Naive thymus-derived CD8-positive, alpha-beta T cell (primary cell): ENCODE measurements at places on chromosomes 7 and 10. TPM values are rescaled to one million over a fixed set of nuclear protein-coding genes. Genes with fewer than 3 reads are reported as not detected.

The CAMK2B gene
- not detected for total RNA-seq

- no peak for DNase-seq
These were observed 70.2 kb upstream of the TMEM140 start for GRCh38 chr7:135077642-135078041.

- no peak for DNase-seq
These were observed 6.6 kb upstream of the KLF14 start for GRCh38 chr7:130740606-130741005.

DNA sequence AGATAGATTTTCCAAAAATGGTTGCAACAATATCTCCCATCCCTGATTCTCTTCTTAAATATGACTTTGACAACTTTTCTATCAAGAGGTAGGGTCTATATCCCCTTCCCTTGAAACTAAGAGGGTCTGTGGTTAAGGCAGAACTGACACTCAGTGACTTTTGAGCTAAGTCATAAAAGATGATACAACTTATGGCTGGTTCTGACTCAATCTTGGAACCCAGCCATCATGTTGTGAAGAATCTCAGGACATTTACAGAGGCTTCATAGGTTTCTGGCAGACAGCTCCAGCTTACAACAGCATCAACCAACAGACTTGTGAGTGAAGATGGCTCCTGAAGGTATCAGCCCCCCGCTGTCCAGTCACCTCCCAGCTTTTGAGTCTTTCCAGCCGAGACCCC is 203.5 kb downstream of the RNLS start:
- DNase-seq, result no peak

DNA sequence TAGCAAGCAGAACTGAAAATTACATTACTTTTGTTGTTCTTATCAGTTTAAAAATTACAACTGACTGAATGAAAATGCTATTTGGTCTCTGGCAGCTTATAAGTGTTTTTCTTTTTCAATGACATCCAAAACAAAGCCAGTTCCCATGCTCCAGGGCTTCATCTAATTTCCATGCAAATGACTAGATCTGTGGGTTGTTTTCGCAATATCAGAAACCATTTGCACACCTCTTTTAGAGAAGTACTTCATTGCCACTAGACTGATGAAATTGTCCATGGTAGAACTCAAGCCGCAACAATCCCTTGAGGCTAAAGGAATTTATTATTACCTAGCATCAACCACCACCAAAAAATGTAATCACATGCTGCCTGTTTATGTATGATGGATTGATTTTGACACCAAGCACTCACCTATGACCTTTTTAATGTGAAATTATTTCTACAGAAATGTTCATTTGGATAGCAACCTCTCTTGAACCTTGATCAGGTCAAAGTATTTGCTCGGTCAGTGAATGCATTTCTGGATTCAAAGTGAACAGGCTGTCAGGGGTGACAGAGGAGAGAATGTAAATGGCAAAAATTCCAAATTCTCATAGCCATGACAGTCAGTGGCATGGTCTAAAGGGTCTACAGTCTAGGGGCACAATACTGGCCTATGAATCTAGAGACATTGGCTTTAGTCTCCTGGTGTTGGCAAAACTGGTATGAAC is 769.3 kb downstream of the SORCS1 start:
- DNase-seq, result no peak

The CCL24 gene
- not detected for total RNA-seq
